ENCODE measurements at places on chromosomes 12 and 14.

DNA sequence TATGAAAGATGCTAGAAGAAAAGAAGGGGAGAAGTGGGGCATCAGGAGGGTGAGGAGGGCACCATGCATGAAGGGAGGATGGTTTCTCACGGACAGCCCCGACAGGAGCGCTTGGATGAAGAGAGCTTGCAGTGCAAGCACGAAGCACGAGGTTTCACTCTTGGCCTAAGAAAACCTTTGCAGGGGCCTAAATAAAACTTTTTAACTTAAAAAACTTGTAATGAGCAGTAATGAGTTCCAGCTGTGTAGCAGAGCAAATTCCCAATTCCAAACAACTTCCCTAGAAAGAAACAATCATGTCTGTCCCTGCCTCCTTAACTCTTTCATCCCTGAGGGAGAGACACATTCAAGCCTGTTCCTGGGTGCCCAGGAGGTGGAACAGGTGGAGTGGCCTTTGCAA is 119.5 kb downstream of the PAH start:
- no peak for ATAC-seq

DNA sequence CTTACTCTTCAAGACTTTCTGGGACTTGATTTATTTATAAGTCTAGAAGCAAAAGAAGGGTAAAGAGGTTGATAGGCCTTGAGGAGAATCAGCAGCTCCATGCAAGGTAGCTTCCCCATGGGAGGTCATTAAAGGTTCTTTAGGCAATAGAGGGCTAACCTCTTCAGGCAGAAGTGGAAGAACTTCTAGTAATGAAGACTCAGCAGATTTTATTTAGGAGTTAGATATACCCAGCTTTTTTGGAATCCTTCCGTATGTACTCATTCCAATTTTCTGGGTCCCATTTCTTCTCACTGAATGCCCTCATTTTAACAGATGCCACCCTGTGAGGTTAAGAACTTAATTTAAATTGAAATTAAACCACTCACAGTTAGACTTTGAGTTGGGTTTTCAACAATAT is 565.6 kb downstream of the LRFN5 start:
- ATAC-seq, result no peak

DNA sequence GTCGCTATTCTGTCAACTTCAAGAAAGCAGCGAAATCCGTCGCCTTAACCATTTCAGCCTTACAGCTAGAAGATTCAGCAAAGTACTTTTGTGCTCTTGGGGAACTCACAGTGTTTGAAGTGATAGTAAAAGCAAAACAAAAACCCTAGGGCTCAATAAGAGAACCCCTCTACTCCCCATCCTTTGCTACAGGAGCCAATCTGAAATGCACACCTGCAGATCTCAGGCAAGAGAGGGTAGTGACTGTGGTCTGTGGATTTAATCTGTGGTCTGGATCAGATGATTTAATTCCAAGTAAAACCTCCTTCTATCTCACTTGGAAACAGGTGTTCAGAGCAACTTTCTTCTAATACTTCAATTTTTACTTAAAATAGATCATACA is 422.9 kb upstream of the OR4E1 start:
- ATAC-seq, result no peak

DNA sequence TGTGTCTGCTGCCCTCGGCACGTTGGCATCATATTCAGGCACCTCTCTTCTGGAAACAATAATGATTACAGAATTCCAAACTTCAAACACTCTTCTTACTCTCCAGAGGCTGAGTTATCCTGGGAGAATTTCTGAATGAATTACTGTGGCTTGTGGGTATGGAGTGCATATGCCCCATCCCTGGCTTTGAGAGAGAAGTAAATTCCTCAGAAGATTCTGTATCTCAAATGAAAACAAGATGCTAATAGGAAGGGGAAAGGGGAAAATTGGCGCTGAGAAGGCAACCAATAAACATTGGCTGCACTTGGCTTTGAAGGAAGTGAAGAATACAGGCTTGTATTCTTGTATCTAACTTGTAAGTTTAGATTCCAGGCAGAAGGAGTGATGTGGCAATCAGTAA is 132.0 kb upstream of the NOVA1 start:
- no peak for ATAC-seq

DNA sequence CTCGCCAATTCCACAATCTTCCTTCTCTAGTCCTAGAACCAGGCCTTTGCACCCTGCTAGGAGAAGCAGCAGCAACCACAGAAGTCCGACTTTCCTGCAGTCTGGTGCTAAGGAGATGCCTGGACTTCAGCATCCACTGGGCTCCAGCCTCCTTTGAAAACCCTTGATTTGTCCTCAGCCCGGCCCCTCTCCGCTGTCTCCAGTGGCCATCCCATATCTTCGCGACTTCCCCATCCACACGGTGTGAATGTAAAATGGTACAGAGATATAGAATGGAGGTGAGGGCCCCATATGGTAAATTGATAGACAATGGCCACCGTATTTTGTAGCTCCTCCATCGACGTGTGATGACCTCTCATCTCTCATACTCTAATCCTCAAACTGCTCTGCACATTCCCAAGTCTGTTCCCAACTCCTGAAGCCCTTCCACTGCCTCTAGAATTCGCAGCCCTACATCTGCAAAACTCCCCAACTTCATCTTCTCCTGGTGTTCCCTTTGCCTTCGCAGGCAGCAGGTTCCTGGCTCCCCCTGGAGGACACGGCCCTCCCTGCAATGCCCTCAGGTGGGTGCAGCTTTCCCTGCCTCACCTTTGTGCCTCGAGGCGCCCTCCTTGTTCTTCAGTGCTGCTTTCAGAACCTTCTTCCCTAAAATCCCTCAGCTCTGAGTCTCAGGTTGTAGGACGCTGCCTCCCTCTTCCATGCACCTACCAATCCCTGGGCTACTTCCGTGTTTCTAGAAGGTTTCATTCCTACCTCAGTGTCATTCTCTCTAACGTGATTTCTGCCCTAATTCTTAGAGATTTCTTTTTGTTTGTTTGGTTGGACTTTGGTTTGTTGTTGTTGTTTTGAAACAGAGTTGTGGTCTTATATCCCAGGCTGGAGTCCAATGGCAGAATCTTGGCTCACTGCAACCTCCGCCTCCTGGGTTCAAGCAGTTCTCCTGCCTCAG is 36.7 kb downstream of the TMBIM6 start:
- ATAC-seq, result peak; percentile 71
